Stimulated activated CD4-positive, alpha-beta T cell treated with anti-CD3 and anti-CD28 coated beads, Interleukin-1b, Interleukin-23, amount 100 ng/mL, for 1 hour (primary cell): ENCODE measurements at places on chromosomes 3 and 15.

DNA sequence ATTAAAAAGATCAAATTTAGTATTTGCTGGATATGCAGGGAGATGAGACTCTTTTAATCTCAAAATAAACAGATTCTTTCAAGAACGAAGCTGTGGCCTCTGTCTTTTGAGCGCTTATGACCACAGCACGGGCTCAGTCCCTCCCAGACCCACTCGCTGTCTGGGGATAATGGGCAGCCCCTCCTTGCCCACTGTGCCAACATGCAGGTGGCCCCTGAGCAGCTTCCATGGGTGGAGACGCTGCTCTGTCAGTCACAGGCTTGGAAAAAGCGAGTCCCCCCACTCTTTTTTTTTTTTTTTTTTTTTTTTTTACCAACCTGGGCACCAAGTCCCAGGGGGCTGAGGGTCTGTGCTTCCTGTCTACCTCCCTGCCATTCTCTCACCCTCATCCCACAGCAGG, 150.9 kb downstream of the LRRK1 start:
- DNase-seq, result no peak

- no peak for DNase-seq
Observed at GRCh38 chr3:179100652-179101051, 29.0 kb upstream of the ZMAT3 start.

DNA sequence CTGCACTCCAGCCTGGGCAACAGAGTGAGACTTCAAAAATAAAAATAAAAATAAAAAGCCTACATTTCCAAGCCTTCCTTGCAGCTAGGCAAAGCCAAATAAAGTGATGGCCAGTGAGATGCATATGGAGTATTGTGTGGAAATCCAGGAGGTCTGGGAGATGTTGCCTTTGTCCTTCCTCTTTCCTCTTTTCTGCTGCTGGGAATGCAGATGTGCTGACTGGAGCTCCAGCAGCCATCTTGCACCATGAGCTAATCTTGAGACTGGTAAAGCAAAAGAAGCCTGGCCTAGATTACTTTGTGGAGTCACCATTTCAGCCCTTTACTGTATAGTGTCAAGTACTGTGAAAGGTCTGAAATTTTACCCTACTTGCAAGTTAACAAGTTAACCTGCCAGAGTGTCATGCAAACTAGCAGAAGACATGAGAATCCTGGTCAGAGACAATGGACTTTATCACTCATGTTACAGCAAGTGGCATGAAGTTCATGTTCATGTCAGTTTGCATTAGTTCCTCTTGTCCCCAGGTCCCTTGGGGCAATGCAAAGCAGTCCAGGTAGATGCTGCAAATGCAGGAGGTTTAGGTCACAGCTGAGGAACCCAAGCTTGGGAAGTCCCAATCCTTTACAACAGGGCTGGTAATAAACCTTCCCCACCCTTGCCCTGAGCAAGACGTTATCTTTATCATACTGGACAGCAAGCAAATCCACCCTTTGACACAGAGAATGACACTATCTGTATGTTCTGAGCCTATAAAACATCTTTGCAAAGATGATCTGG, 103.1 kb downstream of the TLE3 start:
- DNase-seq, result no peak

GRCh38 chr15:101534376-101534970, 45.0 kb upstream of the PCSK6 start:
- DNase-seq, result no peak

- DNase-seq, result no peak
Observed at GRCh38 chr15:76963596-76963995, 31.3 kb upstream of the PSTPIP1 start.

- DNase-seq, result no peak
Observed at GRCh38 chr3:184630861-184631471, 69.4 kb downstream of the EPHB3 start.

- no peak for DNase-seq
Observed at GRCh38 chr3:156750191-156750873, 75.8 kb upstream of the LEKR1 start.
